Naive thymus-derived CD8-positive, alpha-beta T cell (primary cell): ENCODE measurements at places on chromosomes 2 and 18. TPM values are rescaled to one million over a fixed set of nuclear protein-coding genes. Genes with fewer than 3 reads are reported as not detected.
A peak's percentile ranks its signal among the peaks of the same experiment; 100 is the strongest.

DNA sequence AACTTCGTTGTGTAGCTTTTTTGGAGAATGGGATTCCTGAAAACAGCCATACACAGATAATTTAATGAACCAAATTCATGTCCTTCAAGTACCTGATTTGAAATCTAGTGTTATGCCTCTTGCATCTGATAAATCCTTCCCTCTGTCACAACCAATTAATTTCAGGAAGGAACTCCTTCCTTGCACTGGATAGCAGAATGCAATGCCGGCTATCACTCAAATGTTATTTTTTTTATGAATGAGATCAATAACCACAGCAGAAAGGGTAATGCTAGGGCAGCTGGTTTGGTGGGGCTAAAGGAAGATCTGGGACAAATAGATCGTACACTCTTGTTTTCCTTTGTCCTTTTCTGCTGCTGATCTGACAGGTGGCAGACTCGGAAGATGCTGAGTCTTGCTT lies 899.5 kb upstream of the GYPC start:
- no peak for DNase-seq

- no peak for DNase-seq
Measured at GRCh38 chr2:66437691-66438497, 3.0 kb downstream of the MEIS1 start.

DNA sequence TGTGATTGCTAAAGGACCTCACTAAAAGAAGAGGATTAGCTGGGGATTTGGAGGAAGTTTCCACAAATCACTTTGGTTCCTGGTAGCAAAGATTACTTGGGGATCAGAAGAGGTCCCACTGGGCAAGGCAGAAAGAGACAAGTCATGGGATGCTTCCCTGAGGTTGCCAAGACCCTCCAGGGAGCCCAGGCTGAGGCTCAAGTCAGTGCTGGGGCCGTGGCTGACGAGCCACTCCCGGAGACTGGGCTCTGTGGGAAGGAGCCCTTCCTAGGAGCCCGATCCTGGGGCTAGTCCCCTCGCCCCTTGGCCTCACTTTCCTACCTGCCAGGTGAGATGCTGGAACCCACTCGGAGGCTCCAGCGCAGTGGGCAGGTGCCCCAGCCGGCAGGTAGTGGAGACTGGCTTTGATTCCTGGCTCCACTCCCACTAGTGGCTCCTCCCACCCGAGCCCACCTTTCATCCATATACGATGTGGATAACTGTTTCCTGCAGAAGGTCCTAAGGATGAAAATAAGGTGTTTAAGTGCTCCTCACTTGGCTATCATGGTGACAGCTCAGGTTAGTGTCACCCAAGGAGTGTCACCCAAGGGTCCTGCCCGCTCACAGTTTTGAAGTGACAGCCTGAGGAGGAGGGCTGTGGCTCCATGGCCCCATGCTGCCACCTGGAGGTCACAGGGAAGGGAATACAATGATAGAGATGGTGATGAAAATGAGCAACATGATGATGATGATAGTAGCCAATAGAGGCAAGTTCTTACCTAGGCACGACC lies 100.5 kb downstream of the CAPN13 start:
- peak; percentile 54 for DNase-seq

EMILIN1 gene
- total RNA-seq: 0.86 TPM

BOK gene
- total RNA-seq: not detected

DNA sequence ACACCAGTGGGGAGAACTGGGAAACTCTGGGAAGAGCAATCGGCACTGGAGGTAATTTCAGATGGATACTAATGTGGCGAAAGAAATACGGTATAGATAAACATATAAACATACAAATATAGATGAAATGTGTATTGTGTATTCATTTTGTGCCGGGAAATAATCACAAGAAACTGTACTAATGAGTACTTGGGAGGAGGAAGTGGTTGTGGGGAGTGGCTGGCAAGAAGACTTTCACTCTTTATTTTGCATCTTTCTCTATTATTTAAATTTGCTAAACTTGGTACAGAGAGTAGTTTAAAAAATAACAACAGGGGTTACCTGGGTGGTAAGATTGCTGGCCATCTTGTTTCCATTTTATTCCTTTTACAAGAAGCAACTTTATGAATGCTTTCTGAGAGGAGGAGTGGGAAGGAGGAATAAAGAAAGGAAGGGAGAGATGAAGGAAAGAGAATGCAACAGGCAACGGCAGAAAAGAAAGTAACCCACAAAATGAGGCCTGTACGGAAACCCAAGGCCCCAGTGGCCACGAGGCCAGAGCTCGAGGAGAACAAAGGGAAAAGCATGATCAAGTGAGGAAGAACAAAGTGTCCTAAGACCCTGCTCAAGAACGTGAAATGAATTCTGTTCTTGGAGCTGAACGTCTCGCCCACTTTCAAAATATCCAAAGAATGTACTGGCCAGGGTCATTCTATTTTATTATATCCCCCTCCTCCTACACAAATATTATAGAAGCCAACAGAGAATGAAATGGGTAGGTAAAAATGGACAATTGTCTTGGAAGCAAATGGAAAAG lies 45.2 kb downstream of the FAM178B start:
- DNase-seq: no peak

DNA sequence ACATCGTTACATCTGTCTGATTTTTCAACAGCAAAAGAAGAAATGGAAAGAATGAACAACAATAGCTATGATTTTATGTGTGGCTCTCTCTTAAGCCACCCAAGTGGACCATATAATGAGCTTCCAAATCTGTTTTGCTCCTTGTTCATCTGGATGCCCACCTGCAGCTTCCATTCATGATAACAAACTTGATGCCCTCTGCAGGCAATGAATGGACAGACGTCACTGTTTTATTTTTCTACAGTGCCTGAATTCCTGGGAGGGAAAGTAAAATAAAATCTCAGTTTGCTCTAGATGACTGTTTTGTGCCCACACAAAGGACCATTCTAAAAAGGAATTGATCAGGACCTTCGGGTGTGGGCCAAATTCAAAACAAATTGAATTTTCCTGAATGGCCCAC lies 5.0 kb downstream of the MREG start:
- DNase-seq: no peak

DNA sequence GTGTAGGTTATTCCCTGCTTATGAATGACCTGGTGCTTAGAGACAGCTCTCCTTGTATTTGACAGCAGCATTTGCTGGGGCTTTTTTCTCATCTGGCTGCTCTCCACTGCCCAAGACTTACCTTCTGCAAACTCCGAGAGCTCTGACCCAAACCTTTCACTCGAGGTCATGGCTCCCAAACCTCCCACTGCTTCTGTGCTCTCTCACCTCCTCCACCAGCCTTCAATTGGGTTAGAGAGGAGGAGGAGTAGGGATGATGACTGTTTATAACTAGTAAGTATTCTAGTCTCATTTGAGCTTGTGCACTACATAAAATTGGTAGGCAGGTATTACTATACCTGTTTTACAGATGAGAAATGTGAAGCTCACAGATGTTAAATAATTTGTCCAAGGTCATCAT lies 40.1 kb downstream of the LIMS1 start:
- DNase-seq: no peak

DNA sequence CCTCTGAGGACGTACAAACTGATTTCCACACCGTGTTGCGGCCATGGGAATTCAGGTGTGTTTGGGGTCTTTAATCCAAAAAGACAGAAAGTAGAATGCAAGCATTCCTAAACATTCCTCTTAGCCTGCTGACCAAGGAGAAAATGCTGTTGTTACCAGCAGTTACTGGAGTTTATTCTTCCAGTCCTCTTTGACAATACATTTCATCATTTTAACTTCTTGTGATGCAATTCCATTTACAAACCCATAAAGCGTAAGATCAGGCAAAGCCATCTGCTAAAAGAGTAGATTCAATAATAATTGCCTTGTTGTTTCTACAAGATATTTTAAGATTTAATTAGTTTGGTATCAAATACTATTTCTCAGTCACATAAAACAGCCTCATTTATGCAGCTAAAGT lies 32.7 kb downstream of the SPIRE1 start:
- no peak for DNase-seq

- DNase-seq: no peak
Measured at GRCh38 chr18:63467699-63468098, 9.1 kb upstream of the SERPINB5 start.

- no peak for DNase-seq
Measured at GRCh38 chr2:170530803-170531564, 184.2 kb upstream of the SP5 start.

MYO3B gene
- not detected for total RNA-seq

DNA sequence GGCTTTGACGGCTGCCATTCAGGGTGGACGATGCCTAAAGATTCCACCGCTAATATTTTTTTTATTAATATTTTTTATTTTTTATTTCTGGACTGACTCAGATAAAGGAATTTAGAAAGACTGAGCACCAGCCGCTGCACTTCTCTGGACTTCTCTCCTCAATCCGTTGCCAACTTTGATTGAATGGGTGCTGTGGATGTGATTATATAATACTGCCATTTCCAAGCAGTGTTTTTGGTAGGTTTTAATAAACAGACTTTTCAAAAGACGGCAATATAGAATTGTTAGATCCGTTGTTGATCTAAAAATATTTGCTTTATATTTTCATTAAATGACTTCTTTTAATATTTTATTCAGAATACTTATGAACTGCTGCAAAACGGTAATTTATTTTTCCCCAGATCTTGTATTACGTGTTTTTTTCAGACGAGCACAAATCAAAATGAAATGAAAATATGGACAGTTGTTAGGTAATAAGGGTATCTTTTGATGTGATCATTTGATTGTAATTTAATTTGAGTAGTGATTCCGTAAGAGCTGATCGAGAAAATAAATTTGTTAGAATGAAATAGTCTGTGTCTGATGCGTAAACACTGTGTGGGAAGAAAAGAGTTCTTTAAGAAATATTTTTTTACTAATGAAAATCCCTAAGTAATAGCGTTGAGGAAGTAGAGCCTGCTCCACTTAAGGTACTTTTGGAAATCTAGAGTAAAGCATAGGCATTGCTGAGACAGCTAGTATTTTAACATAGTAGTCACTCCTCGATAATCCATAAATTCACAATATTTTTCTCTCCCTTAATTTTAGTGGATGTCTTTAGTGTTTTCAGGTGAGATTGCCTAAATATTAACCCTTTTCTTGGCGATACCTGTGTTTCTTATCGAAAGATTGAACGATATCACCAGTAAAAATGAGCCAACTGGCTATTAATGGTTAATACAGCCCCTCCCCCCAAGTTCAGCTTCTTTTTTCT lies 4.4 kb downstream of the POU3F3 start:
- no peak for DNase-seq

DSG1 gene
- total RNA-seq: not detected

- DNase-seq: no peak
Measured at GRCh38 chr2:141523199-141523598, 607.6 kb downstream of the LRP1B start.

DNA sequence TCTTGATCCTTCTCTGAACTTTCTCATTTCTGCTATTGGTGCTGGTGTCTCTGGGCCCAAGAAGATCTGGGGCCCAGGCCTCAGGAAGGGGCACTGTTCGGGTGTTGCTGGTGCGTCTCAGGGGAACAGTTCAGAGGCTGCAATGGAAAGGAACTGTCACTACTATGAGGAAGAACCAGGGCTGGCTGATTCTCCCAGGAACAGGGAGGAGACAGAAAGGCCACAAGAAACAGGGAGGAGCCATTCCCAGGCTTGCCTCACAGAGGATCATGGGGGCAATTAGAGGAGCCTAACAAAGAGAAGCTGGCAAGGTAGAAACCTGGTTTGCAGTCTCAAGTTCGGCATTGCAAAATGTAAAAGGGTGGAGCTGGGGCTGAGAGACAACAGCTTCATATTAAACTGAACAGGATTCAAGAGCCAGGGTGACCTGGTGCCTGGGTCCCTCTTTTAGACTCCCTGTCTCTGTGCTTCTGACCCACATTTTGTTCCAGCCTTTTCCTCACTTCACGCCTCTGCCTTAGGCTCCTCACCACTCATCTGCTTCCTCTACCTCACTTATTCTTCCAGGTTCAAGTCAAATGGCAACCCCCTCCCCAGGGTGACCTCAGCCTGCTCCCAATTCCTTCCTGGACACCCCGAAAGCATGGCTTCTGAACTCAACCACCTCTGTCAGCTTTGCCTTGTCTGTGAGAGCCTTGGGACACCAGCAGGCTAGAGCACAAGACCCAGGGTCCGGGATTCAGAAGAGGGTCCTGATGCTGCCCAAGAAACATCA lies 58.4 kb downstream of the GYPC start:
- no peak for DNase-seq

DNA sequence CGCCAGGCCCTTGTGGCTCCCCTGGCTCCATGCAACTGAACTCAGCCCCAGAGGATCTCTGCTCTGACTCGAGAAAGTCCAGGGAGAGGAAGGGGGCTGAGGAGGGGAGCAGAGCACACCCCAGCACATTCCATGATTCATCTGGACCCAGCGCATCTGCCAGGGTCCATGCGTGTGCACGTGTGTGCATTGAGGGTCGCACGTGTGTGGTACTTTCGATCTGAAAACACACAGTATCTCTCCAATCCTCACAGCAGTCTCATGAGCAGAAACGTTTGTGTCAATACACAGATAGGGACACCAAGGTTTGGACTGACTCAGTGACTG lies 146.4 kb upstream of the ID2 start:
- DNase-seq: no peak

- DNase-seq: no peak
Measured at GRCh38 chr18:52617931-52618330, 277.9 kb downstream of the DCC start.

DNA sequence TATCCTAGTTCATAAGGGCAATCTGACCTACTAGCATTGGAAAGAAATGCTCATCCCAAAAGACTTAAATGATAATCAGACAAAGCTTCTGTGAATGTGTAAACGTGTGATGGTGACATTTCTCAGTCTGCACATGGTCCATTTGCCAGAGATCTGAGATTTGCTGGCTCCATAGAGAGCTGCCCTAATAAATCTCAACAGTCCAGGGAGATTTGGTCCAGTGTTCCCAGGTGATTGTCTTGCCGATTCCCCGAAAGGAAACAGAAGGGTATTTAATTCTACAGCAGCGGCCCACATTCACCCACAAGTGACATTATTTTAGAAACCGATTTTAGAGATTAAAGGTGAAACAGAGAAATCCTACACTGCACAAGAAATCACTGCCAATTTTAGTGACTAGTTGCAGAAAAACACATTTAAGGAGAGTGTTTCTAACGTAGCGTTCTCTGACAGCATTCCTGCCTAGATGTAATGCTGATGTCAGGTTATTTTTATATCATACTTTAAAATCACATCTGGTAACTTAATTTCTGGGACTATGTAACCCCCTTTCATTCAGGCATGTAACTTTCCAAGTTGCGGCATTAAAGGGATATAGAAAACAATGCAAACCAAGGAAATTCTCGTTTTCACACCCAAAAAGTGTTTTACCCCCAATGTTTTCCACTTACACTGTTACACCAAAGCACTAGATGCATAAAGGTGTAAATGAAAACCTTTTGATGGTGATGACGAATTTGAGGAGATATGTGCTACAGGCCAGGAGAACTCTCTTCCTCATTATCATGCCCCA lies 231.9 kb upstream of the FN1 start:
- DNase-seq: no peak
